ENCODE measurements at places on chromosomes 5 and 9.

DNA sequence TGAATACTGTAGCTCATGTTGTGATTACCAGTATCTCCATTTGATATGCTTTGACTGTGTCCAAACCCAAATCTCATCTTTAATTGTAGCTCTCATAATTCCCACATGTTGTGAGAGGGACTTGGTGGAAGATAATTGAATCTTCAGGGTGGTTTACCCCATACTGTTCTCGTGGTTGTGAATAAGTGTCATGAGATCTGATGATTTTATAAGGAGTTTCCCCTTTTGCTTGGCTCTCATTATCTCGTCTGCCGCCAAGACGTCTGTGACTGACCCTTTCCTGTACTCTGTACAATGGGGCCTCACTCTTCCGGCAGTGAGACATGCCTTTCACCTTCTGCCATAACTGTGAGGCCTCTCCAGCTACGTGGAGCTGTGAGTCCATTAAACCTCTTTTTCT lies 59.3 kb downstream of the TRIO start:
- no peak for DNase-seq

GRCh38 chr5:152632360-152632759 lies 227.3 kb upstream of the NMUR2 start:
- DNase-seq = peak; percentile 71

GRCh38 chr9:76725885-76726284 lies 38.4 kb upstream of the PCA3 start:
- DNase-seq = no peak

GRCh38 chr9:87346061-87346665 lies 151.5 kb upstream of the DAPK1 start:
- no peak for DNase-seq

DNA sequence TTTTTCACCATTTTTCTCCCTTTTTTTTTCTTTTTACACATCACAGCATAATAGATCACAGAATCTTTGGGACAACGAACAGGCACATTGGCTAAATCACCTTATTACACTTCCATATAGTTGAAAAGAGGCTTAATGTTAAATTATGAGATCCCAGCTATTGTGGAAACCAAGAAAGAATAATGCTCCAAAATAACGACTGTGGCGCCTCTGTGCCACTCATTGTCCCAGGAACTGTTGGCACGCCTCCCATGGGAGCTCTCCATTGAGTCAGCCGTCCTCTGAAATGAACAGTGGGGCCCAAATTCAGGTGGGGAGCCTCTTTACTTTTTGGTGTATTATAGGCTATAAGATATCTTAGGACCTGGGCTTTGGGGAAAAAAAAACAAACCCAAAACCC lies 82.2 kb upstream of the NFIB start:
- no peak for DNase-seq

GRCh38 chr5:646396-647201 lies 34.5 kb downstream of the CEP72 start:
- no peak for DNase-seq

- no peak for DNase-seq
Measured at GRCh38 chr5:133259199-133259997, 207.6 kb downstream of the HSPA4 start.

DNA sequence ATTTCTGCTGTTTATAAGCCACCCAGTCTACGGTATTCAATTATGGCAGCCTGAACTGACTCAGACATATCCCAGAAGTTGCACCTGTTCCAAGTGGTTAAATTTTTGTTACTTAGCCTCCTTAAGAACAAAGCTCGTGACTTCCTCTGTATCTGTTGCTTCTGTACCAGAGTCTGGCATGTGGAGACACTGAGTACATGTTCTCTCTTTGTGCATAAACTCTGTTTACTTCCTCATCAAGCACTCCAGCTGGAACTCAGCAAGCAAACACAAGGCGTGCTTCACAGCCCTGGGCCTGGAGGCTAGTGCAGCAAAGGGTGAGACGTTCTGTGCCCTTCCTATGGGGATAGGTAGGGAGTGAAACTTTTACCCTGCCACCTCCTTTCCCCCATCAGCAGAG lies 19.0 kb downstream of the C9orf152 start:
- no peak for DNase-seq

DNA sequence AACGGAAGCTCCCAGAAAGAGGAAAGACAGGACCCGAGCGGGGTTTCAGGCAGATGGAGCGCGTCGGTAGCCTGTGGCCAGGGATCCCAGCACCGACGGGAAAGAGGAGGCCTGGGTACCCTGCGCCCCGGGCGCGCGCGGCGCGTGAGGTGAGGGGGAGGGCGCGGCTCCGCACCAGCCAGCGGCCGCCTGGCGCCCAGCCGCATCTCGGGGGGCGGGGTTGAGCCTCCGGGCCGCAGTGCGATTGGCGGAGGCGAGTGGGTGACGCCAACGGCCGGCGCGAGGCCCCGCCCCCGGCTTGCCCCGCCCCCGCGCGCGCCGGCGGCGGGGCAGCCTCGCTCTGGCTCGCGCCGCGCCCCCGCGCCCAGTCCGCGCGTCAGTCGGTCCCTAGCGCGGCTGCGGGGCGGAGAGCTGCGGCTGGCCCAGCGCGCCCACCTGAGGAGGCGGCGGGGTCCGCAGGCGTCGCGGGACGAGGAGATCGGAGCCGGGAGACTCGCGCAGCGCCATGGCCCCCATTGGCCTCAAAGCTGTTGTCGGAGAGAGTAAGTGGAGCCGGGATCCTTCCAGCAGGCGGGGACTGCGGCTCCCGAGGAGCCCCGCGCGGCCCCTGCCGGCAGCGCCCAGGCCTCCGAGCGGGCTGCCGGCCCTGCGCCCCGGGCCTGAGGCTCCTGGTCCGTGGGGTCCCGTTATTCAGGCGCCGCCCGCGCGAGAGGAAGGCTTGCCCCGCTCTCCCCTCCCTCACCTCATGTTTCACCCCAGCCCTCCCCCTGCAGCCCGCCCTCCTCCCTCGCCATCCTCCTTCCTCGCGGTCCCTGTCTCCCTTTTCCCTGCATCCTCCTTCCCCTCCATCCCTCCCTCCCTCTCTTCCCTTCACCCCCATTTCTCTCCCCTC lies at the start of gene STXBP1:
STXBP1 (plus strand) TSS at position 379 of the 892 bp plus-strand sequence; CDS start at position 506, 127 bp downstream.
- no peak for DNase-seq

DNA sequence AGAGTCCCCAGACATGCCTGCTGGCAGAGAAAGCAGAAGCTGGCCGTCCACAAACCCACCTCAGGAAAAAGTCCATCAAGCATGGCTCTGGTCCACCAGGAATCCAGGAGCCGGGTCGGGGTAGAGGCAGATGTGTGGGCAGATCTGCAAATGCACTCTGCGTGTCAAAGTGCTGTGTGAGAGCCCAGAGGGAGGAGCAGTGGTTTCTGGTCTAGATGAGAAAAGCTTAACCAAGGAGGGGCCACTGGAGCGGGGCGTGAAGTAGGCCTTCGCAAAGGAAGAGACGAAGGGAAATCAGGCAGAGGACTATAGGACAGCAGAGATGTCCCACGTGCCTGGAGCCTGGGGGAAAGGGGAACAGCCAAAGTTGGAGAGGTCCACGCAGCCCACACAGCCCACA lies 40.0 kb downstream of the TTLL11 start:
- DNase-seq = no peak

DNA sequence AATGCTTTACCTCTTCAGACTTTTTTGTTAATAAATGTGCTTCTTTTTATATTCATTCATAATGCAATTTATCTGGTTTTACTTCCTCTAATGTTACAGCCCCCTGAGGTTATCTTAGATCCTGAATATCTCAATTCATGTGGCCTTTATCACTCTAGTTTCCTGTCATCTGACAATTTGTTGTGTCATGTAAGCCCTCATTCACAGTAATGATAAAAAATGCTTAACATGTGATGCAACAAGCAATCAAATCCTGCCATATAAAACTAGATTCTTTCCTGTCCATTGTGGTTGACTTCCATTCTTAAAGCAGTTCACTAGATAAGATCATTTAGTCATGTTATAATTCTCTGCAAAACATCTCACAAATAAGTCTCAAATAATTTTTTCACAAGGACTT lies 991.2 kb upstream of the ACO1 start:
- DNase-seq = no peak

- no peak for DNase-seq
Measured at GRCh38 chr9:133569891-133570690, 35.6 kb downstream of the ADAMTSL2 start.

DNA sequence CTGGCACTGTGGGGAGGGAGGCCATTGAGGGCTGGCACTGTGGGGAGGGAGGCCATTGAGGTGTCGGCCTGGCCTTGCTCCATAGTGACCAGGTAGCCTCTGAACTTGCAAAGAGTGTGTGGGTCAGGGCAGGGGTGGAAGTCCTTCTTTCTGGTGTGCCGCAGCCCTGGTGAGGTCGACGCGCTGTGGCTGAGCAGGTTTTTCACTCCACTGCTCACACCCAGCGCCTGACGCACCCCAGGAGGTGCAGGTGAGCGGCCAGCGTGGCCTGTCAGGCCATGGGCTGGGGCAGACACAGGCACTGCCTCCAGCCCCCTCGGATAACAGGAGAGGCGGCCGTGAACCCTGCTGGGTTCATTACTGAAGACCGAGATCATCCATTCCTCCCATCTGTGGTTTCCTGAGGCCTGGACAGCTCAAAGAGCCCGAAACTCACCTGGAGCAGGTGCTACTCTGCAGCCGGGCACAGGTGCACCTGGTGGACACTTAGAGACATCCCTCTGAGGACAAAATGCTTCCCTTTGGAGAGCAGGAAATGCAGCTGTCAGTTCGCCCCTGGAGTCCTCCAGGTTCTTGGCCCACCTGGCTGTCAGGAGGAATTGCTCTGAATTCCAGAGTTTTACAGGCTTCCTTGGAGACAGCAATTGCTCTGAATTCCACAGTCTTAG lies 32.4 kb downstream of the LHX3 start:
- no peak for DNase-seq

DNA sequence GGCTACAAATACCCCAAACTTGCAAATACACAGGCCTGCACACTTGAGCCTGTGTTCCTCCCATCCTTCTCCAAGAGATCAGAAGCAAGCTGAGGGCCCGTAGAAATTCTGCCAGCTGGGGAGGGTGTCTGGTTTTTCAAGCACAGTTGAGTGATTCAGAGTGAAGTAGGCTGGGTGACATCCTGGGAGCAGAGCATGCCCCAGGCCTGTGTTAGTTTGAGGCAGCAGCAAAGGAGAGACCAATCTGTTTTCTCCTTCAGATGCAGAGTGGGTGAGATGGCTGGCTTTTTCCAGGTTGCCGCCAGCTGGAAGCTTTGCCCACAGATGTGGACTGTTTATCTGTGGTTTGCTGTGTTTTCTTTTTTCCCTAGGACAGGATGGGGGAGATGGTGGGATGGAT lies 63.1 kb downstream of the RCL1 start:
- no peak for DNase-seq

DNA sequence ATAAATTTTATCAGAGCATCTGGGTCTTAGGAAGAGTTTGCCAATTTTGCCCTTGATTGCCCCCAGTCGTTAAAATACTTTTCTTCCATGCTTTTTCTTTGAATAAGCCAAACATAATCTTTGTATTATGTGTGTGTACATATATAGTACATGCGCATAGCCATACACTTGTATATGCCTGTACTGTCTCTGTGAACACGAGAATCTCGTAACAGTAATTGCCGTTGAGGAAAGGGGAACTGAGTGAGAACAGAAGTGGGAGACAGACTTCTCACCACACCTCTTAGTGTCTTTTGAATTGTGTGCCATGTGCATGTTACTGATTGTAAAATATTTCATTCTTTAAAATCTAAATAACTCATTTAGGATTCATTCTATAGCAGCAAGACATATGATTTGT lies 79.6 kb upstream of the GRHPR start:
- no peak for DNase-seq

DNA sequence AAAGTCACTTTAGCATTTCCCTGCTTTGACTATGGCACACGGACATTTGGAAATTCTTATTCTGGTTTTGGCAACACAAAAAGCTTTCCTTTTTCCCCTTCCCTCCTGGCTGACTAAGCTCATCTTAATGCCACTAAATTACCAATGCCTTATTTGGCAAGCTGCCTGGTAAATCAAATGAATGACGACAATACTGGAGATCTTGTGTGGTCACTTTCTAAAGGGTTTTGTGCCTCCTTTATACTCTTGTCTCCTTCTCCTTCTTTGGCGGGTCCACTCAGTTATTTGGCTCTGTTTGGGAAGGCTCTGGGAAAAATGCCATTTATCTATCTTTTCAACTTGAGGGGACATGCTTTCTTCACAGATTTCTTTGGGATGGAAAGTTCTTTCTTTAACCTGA lies 34.9 kb downstream of the SH3GL2 start:
- peak; percentile 54 for DNase-seq

DNA sequence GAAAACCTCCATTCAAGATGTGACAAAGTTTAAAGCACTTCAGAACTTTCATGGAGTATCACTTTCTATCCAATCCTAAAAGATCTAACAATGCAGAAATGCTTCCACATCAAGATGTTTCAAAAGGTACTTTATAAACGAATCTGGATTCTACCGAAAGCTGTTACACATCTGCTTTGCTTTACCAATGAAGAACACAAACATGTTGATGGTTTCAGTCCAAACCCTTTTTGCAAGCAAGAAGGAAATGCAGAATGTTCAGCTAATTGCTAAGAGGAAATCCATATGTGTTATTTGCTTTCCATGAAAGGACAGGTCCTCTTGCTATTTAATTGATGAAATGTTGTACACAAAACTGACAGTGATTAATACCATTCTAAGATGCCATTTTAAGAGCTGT lies 419.6 kb downstream of the EFNA5 start:
- DNase-seq = no peak

DNA sequence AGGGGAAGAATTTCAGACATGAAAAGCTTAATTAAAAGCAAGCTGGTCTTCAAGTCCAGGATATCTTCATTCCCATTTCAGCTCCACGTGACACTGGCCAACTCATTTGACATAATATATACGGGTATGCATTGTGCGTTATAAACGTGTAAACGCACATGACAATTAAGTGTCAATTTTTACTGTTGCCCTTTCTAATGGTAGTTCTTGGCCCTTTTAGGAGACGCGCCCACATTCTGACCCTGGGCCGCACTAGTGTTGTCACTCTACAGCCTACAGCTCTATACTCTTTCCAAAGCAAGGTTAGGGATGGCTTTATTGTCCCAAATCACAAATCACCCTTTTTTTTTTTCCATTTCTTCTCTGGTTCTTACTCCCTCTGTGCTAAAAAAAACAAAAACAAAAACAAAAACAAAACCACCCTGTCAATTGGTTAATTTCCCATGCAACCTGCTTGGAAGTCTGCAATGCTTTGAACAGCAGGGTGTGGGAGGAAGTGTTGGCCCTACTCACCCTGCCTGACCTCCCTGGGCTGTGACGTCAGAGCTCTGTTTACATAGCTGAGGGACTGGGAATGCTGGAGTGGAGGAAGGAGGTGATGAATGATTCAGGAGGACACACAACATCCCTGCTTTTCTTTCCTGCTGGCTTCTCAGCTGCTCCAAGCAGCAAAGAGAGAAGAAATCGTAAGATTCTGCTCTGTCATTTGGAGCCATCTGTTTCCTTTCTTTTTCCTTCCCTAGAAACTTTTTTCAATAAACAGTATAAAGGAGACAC lies 19.3 kb downstream of the RFK start:
- peak; percentile 80 for DNase-seq
